ENCODE measurements at places on chromosomes 1 and 21.

DNA sequence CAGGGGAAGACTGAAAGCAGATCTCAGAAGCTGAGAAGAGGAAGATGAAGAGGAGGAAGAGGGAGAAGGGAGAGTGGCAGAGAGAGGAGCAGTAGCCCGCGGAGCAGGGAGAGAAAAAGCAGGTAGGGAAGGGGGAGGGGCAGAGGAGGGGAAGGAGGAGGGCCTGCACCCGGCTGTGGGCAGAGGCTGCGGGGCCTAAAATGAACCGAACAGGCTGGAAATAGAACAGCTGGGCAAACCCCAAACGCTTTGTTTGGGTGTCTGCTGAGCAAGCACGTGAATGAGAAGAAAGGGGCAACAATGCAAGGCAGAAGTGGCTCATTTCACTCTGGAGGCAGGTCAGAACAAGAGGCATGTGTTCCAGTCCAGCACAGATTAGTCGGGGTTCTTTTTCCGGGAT, 33.5 kb downstream of the KCNC4 start:
- no peak for DNase-seq

DNA sequence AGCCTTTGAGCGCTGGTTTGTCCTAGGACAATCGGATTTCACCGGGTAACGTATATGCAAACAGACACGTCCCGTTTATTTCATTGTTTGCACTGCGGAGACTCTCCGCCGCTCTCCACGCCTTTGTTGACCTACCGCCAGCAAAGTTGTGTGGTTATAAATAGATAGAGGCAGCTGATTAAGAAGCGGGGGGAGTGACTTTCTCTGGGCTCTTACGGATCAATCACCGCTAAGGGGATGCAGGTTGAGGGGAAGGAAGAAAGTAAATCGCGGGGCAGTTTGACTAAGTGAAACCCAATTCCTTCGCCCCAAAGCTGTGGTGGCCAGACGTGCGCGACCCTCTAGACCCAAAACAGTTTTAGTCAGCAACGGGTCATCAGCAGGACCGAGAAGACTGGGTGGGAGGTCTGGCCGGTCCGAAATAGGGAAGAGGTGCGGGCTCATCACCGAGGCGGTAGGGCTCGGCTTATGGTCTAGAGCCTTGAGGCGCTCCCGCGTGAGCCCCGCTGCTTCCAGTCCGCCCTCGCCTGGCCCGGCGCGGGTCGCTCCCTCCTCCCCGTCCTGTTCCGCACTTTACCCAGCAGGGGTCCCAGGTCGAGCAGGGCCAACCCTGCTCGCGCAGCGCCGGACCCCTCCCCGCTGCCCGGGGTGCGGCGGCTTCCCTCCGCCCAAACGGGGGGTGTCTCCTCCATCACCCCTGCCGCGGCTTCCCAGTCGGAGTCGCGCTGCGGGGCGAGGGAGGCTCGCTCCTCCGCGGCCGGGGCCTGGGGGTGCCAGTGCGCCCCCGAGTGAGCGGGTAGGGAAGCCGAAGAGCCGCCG, 120.8 kb upstream of the RRP15 start:
- DNase-seq, result no peak

DNA sequence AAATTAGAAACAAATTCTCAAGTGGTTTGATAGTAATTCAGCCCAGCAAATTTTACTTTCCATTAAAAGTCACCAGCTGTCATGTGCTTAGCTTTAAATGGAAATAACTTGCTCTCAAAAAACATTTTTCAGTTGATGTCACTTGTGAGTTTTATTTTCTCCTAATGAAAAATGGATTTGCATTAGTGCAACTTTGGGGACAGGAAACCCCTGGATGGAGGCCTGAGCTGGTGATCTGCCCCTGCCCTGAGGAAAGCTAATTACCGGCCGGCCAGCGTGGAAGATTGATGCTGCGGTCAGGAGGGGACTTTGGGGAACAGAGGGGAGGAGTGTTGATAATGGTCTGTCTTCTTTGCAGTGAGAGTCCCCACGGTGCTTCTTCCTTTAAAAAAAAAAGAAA, 66.8 kb upstream of the ANGPTL1 start:
- no peak for DNase-seq

DNA sequence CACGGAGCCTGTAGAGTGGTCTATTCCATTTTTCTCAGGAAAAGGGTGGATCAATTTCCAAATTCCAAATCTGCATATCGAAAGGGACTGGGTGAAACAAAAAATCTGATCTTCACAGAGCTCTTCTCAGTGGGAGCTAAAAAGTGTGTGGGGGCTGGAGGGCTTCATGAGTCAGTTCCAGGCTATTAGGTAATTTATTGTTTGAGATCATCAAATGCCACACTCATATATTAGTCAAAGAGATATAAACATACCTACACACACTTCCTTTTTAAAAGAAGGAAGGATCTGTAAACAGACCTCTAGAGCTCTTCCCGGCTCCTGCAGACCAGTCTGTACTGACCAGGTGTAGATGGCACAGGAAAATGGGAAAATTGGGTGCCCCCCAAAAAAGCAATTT, 175.4 kb downstream of the ZBTB18 start:
- peak; percentile 59 for DNase-seq
